ENCODE measurements at places on chromosomes 4 and X.

DNA sequence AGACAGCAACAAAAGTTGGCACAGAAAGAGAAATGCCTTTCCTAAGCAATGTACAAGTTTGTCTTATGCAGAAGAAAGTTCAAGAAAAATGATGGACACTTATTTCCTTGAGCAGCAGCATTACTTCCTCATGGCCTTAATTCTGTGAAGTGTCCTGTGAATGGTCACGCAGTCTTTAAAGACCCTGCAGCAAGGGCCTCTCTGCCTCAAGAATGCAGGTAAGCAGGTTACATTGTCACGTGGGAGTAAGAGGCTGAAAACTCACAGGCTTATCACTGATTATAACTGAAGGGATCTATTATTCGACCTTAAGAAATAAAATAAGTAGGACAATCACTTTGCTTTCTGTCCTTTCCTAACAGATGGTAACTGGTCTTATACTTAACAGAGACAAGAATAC is 109.1 kb downstream of the ATP8A1 start:
- DNase-seq, result no peak

DNA sequence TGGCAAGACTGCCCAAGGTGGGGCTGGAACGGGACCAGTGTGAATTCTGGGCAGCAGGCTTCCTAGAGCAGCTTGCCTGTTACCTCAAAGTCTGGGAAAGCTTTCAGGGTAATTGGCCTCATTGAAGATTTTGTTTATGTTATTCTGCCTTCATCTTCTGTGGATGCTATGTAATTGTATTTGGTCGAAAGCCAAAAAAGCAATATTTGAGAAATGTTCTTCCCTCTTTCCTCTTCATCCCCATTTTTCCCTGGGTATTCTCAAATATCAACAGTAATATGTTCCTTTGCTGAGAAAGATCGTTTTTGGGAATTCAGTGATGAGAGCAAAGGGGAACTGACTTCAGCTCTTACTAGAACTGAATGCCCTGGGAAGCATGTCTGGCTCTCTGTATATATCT is 12.9 kb downstream of the TMEM131L start:
- no peak for DNase-seq

DNA sequence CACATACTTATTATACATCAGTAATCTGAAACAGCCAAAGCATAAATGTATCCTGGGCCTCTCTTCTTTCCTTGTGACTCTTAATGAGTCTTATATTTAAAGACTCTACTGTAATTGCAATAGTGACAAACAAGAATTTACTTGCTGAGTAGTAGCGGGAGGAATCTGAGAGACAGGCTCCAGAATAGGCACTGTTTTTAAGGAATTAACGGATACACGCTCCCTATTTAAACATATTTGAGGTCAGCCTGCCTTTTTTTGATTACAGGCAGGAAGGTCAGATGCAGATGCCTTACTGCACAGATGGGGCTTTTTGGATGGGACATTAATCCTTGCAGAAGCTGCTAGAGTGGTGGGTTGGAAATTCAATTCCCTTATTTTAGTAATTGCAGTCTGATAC is 196.3 kb upstream of the ANXA3 start:
- DNase-seq, result no peak

DNA sequence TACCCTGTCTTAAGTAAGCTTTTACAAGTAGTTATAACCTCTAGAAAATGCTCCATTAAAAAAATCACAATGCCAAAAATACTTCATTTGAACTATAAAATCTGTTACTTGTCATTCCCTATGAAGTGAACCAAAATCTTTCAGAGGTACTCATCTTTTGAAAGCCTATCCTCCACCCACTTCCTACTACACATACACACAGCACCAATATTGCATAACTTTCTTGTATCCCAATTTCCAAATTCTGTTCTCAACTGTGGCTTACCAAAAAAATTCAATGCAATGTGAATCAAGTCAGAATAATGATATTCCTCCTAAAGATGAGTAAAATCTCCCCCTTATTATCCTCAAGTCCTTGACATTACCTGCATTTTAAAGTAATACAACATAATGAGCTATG is 15.9 kb downstream of the DHX15 start:
- no peak for DNase-seq

- DNase-seq, result no peak
These were observed 841.9 kb downstream of the PCDH18 start for GRCh38 chr4:136690360-136690759.

DNA sequence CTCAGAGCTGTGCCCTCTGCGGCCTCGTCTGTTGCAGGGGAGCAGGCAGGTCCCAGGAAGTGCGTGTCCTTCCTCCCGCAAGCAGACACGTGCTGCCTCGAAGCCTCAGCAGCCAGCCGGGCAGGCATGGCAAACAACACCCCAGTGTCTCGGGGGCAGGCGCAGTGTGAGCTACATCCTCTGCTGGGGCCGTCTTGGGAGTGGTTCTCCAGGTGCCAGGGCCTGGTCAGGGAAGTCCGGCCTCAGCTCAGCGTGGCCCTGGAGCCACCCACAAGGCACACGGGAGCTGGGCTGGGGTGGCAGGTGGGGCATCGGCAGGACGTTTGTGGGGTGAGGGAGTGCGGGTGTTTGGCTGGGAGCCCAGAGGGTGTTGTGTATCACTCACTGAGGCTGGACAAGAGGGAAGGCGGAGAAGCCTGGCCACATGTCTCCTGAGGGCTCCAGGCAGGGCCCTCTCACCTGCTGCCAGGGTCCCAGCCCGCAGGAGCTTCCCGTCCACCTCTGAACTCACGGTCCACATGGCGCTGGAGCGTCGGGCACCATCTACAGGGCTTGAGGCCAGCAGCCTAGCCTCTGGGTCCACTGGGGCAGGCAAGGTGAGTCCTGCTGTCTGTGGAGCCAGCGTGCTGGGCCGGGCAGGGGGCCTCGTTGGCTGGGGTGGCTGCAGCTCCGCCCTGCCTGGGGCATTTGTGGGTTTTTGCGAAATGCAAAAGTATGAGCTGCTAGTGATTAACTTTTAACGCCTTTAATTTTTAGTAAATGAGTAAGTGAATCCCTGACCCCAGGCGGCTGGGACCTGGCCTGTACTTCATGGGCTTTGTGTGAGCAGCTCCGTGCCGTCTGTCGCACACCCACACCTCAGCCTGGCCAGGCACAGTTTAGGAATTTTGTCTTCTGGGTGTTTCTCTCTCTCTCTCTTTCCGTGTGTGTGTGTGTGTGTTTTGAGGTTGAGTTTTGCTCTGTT is 17.3 kb upstream of the UVSSA start:
- no peak for DNase-seq

DNA sequence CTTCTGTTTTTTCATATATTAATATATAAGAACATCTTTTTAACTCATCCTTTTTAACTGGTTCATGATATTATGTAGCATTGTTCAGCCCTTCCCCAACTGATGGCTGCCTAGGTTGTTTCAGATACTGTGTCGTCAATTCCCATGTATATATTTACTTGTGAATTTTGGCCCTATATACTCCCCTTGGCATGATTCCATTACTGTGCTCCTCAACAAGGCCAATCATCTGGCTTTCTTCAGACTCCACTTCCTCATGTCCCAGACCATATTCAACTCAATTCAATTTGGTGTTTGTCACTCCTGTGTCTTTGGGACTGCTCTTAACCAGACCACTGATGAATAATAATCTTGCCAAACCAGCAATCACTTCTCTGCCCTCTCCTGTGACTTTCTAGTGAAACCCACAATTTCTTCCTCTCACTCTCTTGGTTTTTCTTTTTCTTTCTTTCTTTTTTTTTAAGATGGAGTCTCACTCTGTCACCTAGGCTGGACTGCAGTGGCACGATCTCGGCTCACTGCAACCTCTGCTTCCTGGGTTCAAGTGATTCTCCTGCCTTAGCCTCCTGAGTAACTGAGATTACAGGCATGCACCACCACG is 2.7 kb upstream of the WDR45 start:
- DNase-seq, result no peak

DNA sequence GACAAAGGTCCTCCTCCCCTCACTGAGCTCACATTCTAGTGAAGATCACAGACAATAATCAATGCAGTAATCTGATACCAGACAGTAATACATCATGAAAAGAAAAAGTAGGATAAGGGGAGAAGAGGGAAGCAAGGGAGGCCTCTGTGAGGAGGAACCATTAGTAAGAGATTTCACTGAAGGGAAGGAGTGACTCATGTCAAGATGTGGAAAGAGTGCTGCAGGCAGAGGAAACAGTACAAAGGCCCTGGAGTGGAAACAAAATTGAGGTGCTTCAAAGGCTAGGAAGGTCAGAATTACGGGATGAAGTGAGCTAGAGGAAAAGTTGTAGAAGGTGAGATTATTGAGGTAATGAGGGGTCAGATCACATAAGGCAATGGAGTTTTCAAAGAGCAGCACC is 38.1 kb downstream of the LAMTOR3 start:
- DNase-seq, result no peak

DNA sequence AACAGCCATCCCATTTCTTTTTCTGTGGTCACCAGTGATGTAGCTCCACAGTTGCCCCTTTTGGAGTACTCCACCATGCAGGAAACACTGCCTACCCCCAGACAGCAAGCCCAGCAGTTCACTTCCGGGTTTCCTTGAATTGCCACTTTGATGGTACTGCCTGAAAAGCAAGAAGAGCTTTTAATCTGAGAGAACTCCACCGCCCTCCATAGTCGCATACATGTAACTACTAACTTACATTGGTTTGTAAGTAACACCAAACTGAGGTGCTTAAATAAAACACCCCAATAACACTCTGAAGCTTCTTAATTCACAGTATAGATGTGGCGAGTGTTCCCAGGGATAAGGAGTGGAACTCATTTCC is 53.6 kb upstream of the HPSE start:
- DNase-seq, result peak; percentile 21

GRCh38 chrX:43096830-43097229 is 318.9 kb upstream of the PPP1R2C start:
- no peak for DNase-seq

- DNase-seq, result no peak
These were observed 20.3 kb upstream of the LUZP4 start for GRCh38 chrX:115269051-115269683.

DNA sequence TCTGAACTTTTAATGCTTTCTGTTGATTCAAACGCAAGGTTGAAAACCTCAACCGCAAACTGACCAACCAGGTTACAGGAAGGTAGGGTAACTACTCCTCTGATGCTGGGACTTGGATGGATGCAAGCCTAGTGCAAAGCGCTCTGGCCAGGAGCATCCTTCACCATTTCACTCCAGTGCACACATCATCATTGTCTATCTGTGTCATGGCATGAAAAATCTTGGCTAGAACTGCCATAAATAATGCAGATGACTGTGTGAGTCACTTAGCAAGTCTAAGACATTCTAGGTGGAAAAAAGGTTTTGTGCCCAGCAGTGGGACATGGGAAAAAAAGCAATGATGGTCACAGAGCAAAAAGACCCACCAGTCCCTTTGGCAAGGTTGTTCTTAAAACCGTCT is 10.9 kb downstream of the ADGRA3 start:
- no peak for DNase-seq

DNA sequence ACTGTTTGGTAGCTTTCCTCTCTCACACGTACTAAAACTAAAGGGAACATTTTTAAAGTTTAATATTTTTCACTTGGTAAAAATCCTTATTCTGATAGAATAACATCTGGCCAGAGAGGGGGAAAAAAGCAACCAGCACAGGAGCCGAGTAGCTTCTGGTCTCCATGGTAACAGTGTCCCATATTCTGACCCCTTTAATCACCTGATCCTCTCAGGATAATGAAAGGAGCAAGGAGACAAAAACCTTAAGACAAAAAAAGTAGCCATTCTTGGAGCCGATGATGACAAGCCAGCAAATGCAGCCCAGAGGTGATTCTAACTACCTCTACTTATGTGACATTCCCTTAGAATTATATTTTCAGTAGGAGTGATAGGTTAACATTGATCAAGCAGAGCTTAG is 126.6 kb downstream of the SLC39A8 start:
- DNase-seq, result no peak

GRCh38 chr4:184343502-184344177 is 126.0 kb upstream of the ENPP6 start:
- no peak for DNase-seq

DNA sequence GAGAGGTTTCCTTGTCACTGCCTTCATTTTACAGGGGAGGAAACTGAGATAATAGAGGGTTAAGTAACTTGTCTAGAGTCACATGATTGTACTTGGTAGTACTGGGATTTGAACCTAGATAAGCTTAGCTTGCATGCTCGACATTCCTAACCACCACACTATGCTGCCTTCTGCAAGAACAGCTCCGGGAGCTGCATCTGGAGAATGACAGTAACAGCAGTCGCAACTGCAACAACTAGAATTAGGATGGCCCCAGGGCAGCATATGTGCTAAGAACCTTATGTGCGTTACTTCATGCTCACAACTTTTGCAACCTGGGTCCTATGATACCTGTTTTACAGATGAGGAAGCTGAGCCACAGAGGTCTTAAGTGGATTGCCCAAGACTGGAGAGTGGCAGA is 89.5 kb upstream of the LCORL start:
- no peak for DNase-seq

DNA sequence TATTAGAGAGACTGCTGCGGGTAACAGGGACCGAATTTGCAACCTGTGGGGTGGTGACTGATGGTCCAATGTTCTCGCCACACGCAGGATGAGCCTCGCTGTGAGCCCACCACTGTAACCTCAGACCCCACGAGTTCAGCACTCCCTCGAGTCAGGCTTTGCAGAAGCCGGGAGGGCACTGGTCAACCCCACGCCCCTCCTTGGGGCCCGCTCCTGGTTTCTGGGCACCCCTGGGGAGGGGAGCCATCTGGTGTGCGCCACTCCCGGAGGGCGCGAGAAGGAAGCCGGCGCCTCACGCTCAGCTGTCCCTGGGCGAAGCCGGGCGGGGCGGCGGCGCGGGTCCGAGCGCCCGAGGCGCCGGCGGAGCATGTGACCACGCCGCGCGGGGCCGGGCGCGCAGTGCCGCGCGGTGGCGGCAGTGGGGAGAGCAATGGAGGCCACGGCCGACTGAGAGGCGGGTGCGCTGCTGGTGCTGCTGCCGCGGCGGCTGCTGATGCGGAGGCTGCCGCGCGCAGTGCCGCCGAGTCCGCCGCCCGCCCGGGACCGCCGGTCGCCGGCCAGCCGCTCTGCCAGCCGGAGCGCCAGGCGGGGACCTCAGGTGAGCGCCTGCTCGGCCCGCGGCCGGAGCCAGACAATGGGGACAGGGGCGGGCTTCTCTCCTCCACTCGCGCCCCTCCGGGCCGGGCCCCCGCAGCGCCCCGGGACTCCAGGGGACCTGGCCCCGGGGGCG is 100.1 kb downstream of the CEP135 start:
- peak; percentile 1 for DNase-seq

DNA sequence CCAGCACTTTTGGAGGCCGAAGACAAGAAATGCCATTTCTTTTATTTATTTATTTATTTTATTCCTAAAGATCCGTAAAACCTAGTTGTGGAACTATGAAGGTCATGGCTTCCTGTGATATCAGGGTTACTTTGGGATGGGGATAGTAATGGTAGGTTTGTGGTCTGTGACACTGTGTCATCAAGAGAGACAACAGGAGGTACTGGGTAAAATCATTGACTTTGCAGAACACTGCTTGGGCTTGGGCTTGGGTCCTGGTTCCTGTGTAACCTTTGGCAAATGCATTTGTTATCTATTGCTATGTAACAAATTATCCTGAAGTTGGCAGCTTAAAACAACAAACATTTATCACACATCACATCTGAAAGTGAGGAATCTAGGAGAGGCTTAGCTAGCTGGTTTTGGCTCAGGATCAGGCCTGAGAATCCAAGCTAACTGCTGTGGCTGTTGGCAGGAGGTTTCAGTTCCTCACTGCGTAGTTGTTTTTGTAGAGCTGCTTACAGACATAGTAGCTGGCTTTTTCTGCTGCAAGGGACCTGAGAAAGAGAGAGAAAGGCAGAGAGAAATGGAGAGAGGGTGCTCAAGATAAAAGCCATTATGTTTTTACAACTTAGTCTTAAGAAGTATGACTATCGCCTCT is 576.4 kb upstream of the SLIT2 start:
- no peak for DNase-seq

GRCh38 chrX:15373976-15374375 is 10.2 kb downstream of the VEGFD start:
- DNase-seq, result no peak

GRCh38 chr4:136390824-136391223 is 1141.5 kb downstream of the PCDH18 start:
- no peak for DNase-seq
